Mesendoderm (in vitro differentiated cells): ENCODE measurements at places on chromosomes 7 and 10.
A peak's percentile ranks its signal among the peaks of the same experiment; 100 is the strongest.

DNA sequence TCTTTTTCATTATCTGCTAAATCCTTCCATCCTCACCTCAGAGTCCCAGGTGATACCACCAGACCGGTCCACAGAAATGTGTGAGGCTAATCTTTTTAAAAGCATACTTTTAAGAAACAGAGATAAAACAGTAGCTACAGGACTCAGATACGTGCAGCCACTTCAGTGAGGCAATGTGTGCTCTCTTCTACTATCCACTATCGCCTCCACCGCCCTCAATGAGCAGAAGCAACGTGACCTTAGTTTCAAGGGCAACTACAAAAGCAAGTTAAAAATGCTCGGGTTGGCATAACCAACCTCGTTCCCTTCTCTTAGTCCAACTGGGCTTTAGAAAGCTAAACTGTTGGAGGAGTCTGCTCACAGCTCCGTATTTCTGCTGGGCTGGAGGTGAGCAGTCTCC, 4.2 kb downstream of the FGFR2 start:
- DNase-seq = no peak

DNA sequence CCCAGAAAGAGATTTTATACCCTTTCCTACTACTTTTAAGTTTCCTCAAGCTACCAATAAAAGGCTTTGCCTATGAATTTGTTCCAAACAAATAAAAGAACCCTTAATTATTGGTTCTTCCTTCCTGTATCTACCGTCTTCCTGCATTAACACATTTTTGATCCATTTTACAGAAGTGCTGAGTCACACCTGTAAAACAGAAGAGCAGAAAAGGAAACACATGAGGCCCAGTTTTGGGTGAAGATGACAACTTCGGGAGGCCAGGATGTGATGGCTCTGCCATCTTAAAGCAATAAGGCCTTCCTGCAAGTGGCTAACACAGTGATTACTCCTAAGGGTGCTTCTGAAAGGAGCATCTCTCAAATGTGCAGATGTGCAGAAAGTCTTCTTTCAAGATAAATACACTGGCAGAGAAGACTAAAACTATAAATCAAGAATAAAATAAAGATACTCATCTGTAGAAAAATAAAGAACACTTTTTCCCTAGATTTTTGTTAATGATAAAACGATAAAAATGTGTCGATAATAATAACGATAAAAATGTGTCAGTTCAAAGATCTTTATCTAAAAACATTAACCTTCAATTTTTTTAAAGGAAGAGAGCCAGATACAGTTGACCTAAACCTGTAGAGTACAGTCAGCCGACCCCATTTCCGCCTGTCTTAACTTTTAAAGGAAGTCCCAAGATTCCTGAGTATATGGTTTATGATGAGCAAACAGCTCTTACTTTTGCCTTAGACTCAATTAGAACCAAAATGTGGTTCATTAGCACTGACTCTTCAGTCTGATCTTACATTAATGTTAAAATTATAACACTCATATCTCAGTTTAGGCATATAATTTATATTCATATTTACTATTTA, 108.6 kb downstream of the UBE2H start:
- DNase-seq = peak; percentile 44

- peak; percentile 65 for DNase-seq
Measured at GRCh38 chr7:83655951-83656556, 7.1 kb upstream of the SEMA3E start.

DNA sequence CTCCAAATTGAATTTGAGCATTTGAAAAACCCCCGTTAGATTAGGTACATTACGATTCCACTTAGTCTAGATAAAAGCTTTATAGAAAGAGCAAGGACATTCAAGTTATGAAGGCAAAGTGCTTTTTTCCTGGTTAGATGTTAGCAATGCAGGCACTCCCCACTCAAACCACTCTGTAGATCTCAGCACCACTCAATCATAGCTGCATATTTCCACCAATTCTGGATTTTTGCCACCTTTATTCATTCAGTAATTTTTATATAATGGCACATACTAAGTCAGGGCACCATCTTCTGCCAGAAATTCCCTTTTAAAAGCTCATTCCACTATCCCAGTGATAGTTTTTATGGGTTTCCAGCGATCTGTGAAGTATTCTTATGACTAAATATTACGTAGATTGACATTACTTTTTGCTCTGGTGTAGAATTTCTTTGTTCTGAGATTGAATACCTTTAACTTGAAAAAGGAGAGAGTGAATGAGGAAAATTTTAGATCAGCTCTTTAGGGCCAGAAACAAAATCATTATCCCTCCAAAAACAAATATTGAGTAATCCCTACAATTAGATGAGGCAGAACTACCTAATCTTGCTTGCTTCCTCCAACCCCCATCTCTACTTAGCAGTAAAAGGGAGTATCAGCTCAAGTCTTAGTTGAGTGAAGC, 51.6 kb downstream of the RNLS start:
- no peak for DNase-seq

- DNase-seq = no peak
Measured at GRCh38 chr10:11521860-11522259, 89.6 kb downstream of the USP6NL start.

DNA sequence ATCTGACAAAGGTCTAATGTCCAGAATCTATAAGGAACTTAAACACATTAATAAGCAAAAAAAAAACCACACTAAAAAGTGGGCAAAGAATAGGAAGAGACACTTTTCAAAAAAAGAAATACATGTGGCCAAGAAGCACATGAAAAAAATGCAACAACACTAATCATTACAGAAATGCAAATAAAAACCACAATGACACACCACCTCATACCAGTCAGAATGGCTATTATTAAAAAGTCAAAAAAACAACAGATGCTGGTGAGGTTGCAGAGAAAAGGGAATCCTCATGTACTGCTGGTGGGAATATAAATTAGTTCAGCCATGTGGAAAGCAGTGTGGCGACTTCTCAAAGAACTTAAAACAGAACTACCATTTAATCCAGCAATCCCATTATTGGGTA, 119.0 kb downstream of the LMBR1 start:
- DNase-seq = no peak

DNA sequence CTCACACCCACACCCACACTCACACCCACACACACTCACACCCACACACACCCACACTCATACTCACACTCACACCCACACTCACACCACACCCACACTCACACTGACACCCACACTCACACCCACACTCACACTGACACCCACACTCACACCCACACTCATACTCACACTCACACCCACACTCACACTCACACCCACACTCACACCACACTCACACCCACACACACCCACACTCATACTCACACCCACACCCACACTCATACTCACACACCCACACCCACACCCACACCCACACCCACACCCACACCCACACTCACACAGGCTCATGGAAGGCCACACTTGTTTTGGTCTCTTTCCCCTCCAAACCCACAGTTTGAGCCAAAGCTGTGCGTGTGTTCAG, 2.9 kb downstream of the FOXI2 start:
- DNase-seq = no peak

DNA sequence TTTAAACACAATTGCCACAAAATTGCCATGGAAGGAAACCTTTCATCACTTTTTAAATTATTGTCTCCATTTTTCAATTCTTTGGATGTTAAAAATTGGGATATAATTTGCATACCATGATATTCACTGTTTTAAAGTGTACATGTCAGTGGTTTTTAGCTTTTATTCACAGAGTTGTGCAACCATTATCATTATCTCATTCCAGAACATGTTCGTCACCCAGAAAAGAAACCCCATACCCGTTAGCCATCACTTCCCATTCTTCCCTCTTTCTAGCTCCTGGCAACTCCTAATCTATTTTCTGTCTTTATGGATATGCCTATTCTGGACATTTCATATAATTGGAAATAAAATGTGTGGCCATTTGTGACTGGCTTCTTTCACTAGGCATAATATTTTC, 260.3 kb upstream of the FERD3L start:
- DNase-seq = no peak

GRCh38 chr7:125256446-125256845, 326.8 kb upstream of the POT1 start:
- peak; percentile 62 for DNase-seq

DNA sequence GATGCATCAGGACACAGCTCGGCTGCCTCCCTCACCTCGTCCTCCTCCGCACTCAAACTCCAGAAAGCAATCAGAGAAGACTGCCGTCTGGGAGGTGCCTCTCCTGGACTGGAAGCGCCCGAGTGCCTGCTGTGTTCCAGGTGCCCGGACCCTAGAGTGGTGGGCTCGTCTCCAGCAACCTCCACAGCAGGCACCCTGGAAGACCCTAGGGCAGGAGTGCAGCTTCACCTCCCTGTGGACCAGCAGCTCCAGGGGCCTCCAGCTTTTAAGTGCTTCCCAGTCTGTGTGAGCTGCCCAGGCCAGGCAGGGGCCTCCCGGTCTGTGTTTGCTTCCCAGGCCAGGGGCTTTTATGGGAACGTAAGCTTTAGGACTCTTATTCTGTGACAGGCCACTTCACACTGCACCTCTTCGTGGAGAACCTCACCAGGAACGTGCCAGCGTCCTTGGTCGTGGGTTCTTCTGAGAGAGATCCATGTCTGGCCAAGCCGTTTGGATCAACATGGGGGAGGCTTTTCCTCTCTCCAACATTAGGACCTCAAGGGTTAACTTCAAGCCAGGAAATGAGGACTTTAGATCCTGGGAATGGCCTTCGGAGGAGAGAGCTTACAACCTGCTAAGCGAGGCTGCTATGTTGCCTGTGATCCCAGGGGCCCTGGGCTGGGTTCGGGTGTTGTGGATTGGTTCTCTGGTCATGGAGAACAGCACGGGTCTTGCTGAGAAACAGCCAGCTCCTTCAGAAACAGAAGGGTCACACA, 5.9 kb upstream of the PWWP2B start:
- DNase-seq = no peak

- no peak for DNase-seq
Measured at GRCh38 chr7:100122067-100122466, 2.6 kb downstream of the CNPY4 start.

DNA sequence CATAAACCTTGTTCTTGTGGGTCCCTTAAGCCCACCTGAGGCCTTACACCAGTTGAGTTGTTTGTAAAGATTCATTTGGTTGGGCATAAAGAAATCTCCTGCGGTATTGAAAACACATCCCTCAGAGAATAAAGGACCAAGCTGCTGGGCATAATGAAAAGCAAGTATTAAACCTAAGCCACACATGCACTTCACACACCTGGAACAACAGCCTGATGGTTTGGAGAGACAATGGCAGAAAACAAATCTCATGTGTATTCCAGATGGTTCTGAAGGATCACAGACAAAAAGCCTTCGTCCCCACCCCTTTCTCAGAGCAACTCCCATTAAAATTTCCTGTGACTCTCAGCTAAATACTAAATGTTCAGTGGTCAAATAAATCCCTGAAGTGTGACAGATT, 44.2 kb downstream of the FEZF1 start:
- no peak for DNase-seq

- no peak for DNase-seq
Measured at GRCh38 chr10:62480196-62480595, 106.0 kb downstream of the ZNF365 start.

- no peak for DNase-seq
Measured at GRCh38 chr10:9091530-9092093, 1037.1 kb downstream of the GATA3 start.

DNA sequence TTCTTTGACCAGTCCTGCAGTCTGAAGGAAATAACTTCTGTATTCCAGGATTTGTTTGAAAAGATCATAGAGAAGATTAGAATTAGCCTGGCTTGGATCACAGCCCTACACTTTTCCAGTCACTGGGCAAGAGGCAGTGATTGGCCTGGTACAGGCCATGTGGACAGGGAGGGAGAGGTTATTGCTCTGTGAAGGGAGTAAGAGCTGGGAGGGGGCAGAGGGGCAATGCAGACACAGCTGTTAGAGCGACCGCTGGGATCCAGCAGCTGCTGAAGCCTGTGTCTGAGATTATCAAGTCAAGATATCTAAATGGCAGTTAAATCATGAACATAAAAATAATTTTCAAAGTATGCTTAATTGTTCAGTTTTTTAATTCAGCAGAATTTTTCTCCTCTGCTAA, 257.3 kb downstream of the SDK1 start:
- no peak for DNase-seq

GRCh38 chr10:116760919-116761318, 18.6 kb upstream of the HSPA12A start:
- no peak for DNase-seq

DNA sequence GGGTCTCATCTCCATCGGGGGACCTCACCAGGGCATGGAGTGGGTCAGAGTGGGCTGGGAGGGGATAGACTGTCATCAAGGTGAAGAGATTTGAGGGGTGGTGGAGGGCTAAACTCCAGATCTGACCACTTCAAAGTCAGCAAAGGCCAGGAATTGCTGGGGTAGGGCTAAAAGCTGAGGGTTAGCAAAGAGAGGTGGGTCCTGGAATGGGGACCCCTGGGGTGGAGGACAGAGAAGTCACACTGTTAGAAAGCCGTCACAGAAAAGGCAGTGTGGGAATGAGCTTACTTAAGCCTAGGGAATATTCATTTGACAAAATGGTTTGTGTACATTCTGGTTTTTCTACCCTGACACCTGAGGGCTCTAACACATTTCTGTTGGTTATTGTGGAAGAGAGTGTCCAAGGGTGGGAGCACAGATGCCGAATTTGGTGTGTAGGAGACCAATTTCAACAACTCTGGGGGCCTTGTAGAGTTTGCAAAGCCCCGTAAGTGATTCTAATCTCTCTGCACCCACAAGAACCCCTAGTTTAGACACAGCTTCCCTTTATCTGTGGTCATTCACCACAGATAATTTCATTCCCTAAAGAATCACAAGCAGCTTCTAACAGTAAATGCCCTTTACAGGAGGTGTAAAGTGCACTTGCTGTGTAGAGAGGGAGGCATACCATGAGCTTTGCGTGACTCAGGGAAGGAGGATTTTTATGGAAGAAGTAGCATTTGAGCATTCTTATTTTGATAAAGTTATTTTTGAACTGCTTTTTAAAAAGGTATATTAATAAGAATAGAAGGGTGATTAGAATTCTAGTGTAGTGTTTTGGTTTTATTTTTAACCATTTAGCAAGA, 6.4 kb downstream of the FBH1 start:
- DNase-seq = no peak

GRCh38 chr10:124734311-124735166, 9.6 kb downstream of the FAM53B start:
- DNase-seq = no peak

DNA sequence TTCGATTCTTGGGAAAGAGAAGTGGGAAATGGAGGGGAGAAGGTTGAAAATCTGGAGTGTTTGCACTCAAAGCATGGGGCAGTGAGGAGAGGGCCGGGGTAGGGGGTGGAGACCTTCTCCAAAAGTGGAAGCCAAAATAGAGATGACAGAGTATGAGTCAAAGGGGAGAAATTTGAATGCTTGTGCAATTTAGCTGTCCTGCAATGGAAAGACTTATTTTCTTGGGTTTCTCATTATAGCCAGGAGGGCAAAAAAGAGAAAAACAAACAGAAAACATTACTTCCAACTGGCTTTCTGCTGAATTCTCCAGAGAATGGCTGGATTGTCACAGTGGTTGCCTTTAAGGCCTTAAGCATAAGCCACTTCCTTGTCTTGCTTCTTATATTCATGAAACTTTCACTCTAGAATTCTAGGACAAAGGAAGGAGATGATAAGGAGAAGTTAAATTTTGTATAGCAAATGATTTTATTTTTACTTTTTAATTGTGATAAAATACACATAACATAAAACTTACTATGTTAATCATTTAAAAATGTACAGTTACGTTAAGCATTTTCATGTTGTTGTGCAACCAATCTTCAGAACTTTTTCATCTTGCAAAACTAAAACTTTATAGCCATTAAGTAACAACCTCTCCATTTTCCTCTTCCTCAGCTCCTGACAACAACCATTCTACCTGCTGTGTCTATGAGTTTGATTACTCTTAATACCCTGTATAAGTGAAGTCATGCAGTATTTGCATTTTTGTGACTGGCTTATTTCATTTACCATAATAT, 100.2 kb downstream of the GPR85 start:
- DNase-seq = no peak
